ENCODE measurements at places on chromosomes 13 and 19.

DNA sequence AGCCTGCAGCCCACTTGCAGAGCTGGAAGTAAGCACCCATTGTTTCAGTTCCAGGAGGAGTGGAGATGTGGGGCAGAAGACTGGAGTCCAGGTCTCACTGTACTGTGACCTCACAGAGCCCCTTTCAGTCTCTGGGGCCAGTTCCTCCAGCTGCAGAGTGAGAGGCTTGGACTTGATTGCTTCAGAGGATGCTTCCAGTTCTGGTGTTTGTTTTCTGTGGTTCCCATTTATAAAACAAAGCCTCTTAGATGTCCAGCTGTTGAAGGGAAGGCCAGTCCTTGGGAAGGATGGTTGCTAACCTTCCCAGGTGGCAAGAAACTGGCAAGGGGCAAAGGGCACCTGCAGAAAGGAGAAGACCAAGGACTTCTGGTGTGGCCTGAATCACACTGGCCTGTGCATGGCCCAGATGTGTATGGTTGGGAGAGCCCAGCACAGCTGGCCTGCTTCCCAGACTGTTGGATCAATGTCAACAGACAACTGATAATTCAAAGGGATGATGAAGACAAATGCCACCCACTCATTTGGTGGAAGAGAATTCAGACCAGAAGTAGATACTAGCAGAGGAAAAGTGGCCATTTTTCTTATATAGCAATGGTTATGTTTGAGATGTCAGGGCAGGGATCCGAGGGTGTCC, 218.5 kb downstream of the ZNF536 start:
- no peak for DNase-seq

GRCh38 chr13:19695829-19696228, 62.4 kb downstream of the MPHOSPH8 start:
- DNase-seq = no peak

- no peak for DNase-seq
These were observed 9.2 kb upstream of the OVOL3 start for GRCh38 chr19:36101550-36102327.

DNA sequence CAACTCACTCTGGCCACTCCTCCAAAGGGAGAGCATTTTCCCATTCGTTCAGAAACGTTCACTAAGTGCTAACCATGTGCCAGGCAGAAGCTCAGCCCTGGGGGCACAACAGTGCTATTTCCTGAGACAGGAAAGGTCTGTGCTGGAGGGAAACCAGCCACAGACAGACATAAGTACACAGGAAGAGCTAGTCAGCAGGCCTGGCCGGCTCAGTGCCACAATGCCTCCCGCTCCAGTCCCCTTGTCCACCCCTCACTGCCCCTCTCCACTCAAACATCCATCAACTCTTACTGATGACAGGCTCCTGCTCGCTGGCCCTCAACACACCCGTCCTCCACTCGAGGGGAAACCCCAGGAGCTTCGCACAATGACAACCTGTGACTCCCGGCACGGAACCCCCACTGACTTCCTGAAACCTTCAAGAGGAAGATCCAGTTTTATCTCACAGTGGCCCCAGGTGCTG, 11.3 kb upstream of the PLA2G4C start:
- no peak for DNase-seq

DNA sequence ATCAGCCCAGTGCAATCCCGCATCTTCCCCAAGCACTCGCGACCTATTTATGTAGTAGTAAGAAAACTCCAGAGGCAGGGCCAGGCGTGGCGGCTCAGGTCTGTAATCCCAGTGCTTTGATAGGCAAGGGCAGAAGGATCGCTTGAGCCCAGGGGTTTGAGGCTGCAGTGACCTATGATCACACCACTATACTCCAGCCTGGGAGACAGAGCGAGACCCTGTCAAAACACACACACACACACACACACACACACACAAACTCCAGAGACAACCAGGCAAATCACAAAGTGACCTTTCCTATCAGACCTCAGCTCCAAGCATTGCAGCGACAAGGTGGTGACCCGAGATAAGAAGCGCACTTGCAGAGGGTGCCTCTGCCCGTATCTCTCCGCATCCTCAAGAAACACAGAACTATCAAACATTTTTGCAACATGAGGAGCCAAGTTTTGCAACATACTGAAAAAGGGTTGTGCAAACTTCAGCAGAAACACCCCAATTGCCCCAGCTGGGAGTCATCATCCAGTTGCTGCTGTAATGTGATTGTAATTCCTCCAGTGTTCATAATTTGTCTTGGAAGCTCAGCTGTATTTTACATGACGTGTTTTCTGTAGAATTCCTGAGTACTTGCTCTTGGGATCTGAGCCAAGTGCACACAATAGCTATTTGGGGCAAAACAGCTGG, 8.7 kb upstream of the KLF2 start:
- peak; percentile 98 for DNase-seq

- no peak for DNase-seq
These were observed 6.7 kb upstream of the RPS19 start for GRCh38 chr19:41853344-41853743.

DNA sequence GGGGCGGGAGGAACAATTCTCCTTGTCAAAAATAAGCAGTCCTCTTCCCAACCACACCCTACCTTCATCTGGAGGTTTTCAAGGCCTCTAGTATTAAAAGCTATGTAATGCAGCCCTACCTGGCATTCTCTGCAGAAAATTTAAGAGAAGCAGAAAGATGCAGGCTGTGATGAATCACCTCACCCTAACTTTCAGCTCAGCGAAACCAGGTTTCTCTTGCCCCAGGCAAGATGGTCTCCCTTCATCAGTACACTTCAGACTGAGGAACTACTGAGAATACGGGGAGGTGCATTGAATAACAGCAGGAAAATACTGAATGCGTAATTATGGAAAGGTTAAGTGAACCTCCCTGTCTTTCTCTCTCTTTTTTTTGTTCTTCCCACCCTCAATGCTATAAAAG, 437.6 kb upstream of the KLF12 start:
- DNase-seq = no peak

DNA sequence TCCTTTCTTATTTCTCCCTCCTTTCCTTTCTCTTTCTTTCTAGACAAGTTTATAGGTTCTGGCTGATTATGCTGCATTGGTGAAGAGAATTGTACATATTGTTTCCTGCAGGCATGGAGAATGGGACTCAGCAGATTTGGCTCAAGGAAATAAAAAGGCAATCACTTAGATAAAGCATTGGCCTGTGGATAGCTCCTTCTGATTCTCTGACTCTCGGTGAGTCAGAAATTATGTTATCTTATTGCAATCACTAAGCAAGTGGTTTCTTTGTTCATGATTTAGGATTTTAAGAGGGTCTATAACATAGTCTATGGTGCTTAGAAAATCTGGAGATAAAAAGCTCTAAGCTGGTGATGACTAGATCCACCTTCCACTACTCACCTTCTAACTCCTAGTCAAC, 54.0 kb upstream of the POSTN start:
- no peak for DNase-seq

GRCh38 chr19:44857837-44858236, 11.7 kb downstream of the NECTIN2 start:
- no peak for DNase-seq

GRCh38 chr13:31043957-31044356, 111.5 kb downstream of the TEX26 start:
- no peak for DNase-seq

DNA sequence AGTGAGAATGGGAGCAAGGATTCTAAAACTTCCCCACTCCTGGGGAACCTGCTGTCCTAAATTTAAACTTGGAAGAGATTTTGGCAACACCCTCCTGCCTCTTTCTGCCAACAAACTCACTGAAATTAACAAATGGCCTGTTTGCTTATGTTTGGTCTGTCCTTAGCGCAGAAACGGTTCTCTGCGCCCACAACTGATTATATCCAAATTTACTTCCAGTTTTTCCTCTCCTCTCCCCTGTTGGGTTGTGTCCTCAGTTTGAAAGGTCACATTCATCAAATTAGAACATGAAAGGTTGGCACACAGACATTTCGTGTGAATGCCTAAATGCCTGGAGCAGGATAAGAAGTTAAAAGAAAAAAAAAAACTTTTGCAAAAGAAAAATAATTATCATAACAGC, 56.4 kb upstream of the MRI1 start:
- peak; percentile 23 for DNase-seq

GRCh38 chr19:5961969-5962945, 15.7 kb downstream of the RANBP3 start:
- DNase-seq = no peak

GRCh38 chr13:41606646-41607045, 149.3 kb downstream of the RGCC start:
- no peak for DNase-seq

DNA sequence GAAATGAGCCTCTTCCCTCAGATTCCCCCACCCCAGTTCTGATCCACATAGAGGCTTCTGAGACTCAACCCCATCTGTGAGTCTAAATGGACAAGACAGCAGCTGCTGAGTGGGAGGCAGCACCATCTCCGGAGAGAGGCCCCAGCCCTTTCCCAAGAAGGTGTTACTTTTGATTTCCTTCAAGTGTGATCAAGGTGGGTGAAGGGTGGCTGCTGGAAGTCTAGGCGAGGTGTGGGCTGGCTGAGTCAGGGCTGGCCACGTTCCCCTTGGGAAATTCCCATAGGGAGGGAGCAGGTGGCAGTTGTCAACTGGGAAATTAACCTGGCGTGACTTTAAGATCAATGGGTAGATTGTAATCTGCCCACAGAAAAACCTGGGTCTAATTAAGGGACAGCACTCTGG, 148.0 kb downstream of the FOXO1 start:
- no peak for DNase-seq
